ENCODE measurements at places on chromosomes 6 and 20.

DNA sequence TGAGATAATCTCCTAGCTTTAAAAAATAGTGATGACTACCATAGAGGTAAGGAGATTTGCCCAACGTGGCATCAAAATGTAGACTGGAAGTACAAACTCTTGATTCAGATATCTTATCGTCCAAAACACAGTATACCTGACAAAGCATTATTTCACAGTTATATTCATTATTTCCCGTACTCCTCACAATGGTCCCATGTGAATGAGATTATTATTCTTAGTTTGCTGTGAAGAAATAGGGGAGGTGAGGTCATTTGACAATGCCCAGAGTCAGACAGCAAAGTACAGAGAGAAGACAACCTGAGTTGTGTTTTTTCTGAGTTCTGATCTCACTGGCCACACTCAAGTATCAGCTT, 1.2 kb upstream of the TFB1M start:
- no peak for DNase-seq

DNA sequence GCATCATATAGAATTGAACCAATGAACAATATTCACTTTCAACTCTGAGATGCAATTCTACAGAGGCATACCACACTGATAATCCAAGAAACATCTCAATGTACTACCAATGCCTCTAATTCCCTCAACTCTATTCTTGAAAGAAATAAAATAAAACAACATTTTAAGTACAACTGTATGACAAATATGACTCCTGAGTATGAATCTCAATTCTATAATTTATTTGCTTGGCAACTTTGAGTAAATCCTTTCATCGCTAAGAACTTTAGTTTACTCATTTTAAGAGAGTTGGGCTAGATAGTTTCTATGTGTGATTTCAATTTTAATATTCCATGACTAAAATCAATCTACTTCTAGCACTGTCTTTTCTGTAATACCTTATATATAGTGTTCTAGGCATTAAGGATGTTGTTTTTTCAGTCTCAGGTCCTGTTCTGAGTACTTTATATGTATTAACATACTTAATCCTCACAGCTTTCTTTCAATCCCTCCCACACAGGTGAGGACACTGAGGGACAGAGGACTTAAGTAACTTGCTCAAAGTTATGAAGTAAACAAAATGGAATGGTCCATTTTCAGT, 33.4 kb downstream of the GOPC start:
- no peak for DNase-seq

DNA sequence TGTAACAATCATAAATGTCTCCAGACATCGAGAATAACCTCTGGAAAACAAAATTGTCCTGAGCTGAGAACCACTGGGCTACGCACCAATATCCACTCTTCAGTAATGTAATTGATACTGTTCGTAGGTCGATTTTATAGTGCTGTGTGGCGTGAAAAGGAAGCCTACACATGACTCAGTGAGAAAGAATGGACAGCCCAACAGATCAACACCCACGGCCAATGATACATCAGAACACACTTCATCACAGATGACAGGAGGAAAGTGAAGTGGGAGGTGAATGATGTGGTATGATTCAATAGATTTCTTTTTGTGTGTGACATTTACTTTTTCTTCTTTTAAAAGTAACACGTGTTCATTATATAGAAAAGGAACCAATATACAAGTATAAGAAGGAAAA, 93.5 kb downstream of the RPS12 start:
- no peak for DNase-seq

- DNase-seq: no peak
Observed at GRCh38 chr20:47981222-47981621, 195.9 kb upstream of the SULF2 start.

- no peak for DNase-seq
Observed at GRCh38 chr6:34149831-34150400, 4.0 kb upstream of the GRM4 start.

DNA sequence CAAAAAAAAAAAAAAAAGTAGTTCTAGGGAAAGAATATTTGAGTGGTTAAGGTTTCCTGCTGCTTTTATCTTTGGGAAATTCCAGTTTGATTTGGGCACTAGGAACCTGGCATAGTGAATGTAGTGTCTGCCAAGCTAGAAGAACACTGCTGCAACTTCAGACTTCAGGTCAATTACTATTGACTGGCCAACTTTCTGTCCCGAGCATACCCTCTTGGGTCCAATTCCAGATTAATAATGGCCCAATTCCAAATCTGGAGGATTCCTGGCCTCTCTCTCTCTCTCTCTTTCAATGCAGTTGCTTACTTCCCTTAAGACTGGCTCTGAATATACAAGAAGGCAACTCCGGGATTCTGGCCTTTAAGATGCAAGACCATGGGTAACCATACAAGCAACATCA, 74.9 kb downstream of the ANKEF1 start:
- no peak for DNase-seq

DNA sequence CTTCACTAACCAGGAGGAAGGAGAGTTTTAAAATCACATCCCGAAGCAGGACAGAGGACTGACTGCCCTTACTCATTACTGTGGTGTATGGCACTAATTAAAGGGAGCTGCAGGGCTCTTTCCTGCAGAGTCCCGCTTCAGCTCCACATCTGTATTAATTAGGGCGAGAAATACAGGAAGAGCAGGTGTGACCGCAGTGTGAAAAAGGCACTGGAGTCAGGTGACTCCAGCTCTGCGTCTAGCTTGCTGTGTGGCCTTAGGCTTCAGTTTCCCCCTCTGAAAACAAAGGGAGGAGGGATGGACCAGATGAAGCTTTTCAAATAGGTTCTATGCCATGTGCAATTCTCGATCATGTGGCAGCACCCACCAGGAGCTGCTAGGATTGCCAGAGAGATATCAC, 34.0 kb downstream of the KIAA1755 start:
- no peak for DNase-seq

- DNase-seq: peak; percentile 67
Observed at GRCh38 chr6:83417880-83418663, 12.8 kb downstream of the ME1 start.

DNA sequence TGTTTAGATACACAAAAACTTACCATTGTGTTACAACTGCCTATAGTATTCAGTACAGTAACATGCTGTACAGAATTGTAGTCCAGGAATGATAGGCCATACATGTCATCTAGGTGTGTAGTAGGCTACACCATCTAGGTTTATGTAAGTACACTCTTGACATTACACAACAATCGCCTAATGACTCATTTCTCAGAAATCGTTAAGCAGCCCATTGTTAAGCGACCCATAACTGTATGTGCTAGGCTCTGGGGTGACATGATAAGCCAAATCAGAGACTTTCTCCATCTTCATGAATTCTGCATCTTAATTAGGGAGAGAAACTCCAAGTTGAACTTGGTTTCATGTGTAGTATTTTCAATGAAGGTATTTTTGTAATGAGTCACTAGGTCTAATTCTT, 17.2 kb downstream of the STK35 start:
- DNase-seq: no peak

GRCh38 chr20:36779656-36780025, 6.1 kb upstream of the DSN1 start:
- DNase-seq: no peak

DNA sequence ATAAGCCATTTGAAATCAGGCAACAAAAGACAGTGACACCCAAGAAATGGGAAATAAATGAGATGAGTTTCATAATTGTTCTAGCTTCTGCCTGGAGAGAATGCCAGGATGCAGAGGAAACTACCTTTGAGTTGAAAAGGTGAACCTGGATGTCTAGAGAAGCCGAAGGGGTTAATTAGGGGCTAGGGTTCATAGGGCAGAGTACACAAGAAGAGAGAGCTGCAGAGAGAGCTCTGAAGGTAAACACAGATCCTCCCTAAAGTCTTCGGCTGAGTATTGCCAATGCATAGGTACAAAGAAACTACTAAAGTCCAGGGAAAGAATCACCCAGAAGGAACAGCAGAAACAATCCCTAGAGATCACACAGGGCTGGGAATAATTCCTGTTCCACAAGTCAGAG, 119.7 kb upstream of the BEND3 start:
- no peak for DNase-seq

DNA sequence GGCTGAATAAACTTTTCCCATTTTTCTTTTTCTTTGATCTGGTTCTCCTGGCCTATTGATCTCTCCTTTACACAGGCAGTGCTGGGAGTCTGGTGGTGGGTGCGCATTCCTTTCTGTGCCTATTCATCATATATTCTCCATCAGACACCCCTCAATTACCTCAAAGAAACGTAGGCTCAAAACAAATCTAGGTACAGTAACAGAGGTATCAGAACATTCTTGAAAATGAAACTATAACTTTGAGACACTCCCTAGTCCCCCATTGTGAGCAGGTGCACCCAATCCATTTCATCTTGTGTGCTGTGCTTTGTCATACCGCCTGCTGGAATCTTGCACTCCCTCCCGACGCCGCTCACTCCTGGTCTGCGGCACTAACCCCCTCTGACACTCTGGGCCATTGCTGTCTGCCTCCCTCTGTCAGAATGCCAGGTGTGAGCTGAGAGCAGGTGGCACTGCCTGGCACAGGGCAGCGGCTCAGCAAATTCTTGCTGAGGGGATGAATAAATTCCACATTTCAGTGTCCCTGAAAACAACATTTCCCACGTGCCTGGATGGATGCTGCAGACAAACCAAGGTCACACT, 303.4 kb upstream of the EXOC2 start:
- no peak for DNase-seq

GRCh38 chr6:37980222-37980595, 160.7 kb downstream of the ZFAND3 start:
- no peak for DNase-seq

DNA sequence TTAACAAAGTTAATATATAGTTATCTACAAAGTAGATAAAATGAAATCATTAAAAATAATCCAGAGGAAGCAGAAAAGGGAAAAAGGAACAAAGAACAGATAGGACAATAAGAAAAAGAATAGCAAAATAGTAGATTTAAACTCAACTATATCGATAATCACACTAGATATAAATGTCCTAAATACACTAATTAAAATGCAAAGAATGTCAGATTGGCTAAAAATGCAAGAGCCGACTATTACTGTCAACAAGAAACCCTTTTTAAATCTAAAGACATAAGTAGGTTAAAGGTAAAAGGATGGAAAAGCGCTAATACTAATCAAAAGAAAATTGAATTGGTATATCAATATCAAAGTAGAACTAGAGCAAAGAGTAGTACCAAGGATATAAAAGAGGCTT, 164.8 kb upstream of the AKAP12 start:
- no peak for DNase-seq

GRCh38 chr6:168637834-168638233, 196.8 kb downstream of the SMOC2 start:
- DNase-seq: no peak

DNA sequence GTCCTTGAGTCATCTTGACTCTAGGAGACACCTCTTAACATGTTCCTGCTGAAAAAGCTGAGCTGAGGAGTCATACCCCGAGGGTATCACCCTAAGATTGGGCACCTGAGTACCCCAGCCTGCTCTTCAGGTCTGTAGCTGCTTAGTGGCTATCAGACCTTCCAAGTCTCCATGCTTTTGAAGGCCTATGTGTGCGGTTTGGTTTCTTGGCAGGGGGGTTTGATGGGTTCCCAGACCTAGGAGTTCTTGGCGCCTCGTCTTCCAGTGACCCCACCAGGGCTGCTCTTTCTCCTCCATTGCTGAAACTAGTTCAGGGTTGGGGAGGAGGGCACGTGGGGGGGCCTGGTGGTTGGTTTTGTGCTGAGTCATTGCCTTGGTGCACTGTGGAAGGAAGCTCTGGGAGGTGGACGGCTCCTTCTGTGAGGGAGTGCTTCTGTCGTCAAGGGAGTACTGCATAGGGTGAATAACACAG, 20.1 kb downstream of the IGF2R start:
- no peak for DNase-seq

- no peak for DNase-seq
Observed at GRCh38 chr6:41791984-41792383, 4.5 kb downstream of the TOMM6 start.

DNA sequence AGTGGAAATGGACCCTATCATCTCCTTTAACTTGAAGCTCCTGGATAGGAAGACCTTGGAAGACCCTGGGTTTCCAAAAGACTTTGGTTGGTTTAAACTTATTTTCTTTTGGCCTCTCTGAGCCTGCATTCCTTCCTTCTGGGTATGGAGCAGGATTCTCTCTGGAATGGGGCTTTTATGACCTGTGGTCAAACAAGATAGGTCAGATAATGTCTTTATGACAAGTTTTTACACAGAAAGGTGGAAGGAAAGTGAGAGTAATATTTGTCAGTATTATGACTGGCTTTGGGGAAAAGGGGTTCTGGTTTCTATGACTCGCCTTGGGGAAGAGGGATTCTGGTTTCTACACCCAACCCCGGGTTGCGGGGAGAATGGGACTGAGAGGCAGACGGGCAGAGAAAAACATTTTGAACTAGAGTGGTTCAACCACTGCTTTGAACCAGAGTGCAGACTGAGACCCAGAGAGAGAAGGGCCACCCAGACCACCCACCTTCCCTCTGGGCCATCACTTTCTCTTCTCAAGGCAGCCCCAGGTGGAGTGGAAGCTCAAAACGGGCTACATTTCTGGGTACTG, 37.6 kb upstream of the KCNK5 start:
- no peak for DNase-seq

DNA sequence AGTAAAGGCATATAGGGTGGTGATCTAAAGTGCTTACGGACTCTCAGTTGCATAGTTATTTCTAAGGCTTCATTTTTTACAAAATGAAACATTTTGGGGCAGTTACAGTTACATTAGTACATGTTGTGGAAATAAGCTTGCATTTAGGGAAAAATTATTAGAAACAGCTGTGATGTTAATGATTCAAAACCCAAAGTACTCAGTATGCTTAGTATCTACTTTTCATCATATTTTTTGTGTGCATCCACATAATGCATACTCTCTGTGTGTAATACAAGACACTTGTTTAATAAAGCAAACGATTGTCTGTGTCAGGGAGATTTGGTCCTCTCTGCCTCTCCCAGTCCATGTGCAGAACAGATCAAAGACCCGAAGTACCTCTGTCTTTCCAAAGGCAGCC, 11.4 kb upstream of the TBX18 start:
- peak; percentile 48 for DNase-seq

DNA sequence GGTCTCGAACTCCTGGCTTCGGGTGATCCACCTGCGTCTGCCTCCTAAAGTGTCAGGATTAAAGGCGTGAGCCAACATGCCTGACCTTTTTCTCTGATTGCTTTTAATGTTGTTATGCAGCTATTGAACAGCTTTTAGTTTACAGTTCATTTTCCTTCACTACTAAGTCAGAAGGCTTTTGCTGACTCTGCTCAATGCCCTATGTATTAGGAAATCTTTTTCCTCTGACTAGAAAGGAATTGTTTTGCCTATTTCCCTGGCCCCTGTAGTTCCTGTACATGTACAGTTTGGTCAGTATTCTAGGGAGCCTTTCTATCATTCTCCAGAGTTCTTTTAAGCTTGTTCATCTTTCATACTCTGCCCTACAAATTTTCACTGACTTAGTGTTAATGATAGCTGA, 280.2 kb downstream of the CDKAL1 start:
- no peak for DNase-seq

GRCh38 chr20:25514747-25515340, 70.5 kb downstream of the NINL start:
- DNase-seq: no peak

GRCh38 chr6:37137201-37138090, 32.5 kb upstream of the PIM1 start:
- DNase-seq: peak; percentile 93

- DNase-seq: no peak
Observed at GRCh38 chr20:48015141-48015910, 230.0 kb upstream of the SULF2 start.

- no peak for DNase-seq
Observed at GRCh38 chr20:53757472-53757913, 163.9 kb upstream of the ZNF217 start.
